Calu3 (cell line): ENCODE measurements at places on chromosomes 1 and 21.

- DNase-seq: no peak
These were observed 21.2 kb upstream of the TSPAN1 start for GRCh38 chr1:46153732-46154131.

- no peak for DNase-seq
These were observed 557.5 kb upstream of the PTBP2 start for GRCh38 chr1:96164053-96164452.

GRCh38 chr1:66641891-66642473 is 108.0 kb downstream of the SGIP1 start:
- no peak for DNase-seq

- DNase-seq: no peak
These were observed 7.1 kb upstream of the ATP13A2 start for GRCh38 chr1:17018849-17019248.

GRCh38 chr1:67816506-67816905 is 16.8 kb downstream of the GNG12 start:
- DNase-seq: no peak

- no peak for DNase-seq
These were observed 56.4 kb downstream of the SLC19A1 start for GRCh38 chr21:45485686-45486442.

- no peak for DNase-seq
These were observed 30.8 kb upstream of the DMBX1 start for GRCh38 chr1:46458846-46459245.

DNA sequence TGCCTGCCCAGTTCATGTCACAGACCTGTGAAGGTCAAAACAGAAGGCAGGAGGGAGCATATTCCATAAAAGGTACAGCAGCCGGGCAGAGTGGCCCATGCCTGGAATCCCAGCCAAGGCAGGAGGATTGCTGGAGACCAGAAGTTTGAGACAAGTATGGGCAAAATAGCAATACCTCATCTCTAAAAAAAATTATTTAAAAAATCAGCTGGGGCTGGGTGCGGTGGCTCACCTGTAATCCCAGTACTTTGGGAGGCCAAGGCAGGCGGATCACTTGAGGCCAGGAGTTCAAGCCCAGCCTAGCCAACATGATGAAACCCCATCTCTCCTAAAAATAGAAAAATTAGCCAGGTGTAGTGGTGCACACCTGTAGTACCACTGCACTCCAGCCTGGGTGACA is 64.5 kb downstream of the RUNX3 start:
- no peak for DNase-seq

GRCh38 chr1:66364578-66365391 is 169.2 kb upstream of the SGIP1 start:
- DNase-seq: no peak

DNA sequence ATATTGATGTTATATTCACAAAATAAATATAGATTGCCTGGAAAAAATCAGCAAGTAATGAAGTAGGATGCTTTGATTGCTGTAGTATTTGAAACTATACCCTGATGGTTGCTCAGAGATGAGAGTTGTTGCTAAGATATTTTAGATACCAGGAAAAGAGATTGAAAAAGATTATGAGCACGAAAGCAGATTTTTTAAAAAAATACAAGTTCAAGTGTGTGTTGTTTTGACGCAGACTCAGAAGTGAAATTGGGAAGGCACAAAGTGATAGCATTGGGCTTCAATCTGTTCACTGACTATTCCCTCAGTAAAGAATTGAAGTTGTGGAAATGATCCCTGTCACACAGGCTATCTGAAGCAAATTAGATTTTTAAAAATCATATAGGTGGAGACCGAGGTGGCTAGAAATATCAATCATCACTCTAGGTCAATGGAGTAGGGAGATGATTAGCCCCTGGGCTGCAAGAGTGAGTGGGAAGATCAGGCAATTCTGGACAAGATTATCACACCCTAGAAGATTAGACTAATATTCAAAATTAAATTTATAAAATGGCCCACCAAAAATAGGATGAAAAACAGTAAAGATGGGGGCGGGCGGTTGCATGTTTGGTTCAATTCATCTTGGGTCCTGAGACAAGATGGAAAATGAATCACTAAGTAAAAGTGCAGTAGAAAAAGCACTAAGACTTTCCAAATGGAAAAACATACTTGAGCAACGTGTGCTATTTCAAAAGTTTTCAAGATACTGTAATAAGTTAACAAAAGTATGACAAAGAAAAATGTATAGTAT is 41.5 kb upstream of the LRRC8D start:
- DNase-seq: no peak

GRCh38 chr1:186865253-186865652 is 36.5 kb downstream of the PLA2G4A start:
- no peak for DNase-seq

DNA sequence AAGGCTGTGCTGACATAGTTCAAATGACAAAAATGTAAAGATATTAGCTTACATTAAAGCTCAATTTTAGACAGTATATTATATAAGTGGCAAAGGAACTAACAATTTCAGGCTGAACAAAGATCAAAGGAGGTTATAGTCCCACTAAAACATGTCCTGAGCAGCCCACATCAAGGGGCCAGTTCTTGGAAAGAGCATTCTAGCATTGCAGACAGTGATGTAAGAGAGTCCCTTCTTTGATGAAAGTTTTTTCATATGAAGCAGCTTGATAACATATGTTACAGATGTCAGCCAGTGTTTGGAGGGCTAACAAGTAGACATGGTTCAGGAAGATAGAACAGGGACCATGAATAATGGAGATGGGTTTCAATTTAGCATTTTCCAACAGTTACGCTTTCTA is 301.7 kb downstream of the NTNG1 start:
- no peak for DNase-seq

DNA sequence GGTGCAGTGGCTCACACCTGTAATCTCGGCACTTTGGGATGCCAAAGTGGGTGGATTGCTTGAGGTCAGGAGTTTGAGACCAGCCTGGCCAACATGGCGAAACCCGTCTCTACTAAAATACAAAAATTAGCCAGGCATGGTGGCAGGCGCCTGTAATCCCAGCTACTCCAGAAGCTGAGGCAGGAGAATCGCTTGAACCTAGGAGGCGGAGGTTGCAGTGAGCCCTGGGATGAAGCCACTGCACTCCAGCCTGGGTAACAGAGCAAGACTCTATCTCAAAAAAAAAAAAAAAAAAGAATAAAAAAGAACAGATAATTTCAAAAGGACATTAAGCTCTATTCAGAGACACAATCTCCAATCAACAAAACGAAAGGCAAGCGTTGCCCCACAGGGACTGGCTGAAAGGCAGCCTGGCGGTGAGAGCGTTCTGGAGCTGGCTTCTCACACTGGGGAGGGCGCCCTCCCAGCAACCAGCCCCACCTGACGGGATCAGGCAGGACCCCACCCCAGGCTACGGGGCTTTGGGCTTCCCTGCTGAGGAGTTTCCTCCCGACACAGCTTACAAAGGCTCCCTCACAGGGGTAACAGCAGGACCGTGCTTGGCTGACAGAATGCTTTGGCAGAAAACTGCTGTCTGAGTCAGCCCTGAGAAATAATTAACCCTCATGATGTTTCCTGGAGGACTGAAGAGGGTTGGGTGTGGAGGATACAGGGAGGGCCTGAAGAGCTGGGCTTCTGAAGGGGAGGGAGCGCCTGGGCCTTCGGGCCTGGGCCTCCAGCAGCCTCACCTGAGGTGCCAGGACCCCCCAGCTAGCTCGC is 31.1 kb upstream of the SRP9 start:
- DNase-seq: peak; percentile 81

DNA sequence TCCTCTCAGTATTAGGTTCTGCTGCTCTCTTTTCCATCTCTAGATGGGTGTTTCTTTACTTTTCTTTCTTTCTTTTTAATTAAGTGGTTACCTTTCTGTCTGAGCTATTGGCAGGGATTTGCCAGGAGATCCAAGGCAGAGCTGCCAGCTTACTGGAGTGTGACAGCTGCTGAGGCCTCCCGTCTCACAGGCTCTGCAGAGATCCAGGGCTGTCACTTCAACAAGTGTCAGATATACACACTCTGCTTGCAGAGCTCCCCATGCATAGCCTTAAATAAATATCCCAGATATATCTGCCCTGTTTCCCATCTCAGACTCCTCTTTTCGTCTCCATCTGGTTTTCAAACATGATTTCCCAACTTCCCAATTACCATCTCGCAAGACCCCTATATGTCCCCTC is 124.3 kb downstream of the NOS1AP start:
- no peak for DNase-seq

DNA sequence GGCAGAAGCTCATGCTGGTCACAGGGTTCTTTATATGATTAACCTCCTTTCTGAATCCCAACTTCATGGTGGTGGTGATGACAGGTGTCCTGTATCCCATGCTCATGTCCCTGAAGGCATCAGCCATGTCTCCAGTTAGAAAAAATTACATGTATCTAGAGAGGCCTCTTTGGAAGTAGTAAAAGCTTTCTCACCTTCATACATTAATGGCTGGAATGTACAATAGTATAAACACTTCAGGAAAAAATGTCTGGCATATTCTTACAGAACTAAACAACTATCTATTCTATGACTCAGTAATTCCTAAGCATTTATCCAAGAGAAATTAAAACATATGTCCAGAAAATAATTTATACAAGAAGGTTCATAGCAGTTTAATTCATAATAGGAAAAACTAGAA is 34.0 kb downstream of the ADAM30 start:
- DNase-seq: no peak

GRCh38 chr21:17930093-17930492 is 110.9 kb upstream of the C21orf91 start:
- no peak for DNase-seq

GRCh38 chr21:45876381-45877170 is 105.0 kb upstream of the COL6A1 start:
- no peak for DNase-seq

DNA sequence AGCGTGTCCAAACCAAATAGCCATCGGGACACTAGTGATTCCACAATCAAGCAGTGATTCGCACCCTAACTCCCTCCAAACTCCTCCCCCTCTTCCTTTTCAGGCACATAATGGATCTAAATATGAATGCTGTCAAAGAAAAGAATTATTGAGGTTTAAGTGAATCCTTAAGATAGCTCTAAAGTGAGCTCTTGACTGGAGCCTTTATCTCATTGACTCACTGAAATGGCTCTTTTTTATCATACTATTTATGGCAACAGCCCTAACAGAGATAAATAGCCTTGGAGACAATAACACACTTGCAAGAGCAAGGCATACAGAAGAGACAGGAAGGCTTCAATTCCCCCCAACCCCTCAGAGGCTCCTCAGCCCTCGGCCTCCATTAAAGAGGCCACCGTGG is 143.3 kb downstream of the PLXNA2 start:
- no peak for DNase-seq

GRCh38 chr1:225458222-225458631 is 30.4 kb upstream of the LBR start:
- DNase-seq: no peak

DNA sequence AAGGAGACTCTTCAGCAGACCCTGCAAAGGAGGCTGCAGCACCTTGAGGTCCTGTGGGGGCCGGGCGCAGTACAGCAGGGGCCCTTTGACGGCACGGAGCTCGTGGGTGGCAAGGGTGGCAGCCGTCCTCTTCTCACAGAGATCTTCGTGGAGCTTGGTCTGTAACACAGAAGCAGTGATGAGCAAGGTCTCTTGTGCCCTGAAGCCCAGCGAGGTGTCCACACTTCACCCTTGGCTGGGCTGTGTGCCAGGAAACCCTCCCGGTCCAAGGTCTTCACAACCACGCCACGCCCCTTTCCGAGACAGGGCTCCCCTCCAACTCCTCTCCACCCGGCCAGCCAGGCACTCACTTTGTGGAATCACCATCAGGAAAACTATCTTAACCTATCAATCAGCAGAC is 11.3 kb downstream of the LRRC47 start:
- DNase-seq: no peak

DNA sequence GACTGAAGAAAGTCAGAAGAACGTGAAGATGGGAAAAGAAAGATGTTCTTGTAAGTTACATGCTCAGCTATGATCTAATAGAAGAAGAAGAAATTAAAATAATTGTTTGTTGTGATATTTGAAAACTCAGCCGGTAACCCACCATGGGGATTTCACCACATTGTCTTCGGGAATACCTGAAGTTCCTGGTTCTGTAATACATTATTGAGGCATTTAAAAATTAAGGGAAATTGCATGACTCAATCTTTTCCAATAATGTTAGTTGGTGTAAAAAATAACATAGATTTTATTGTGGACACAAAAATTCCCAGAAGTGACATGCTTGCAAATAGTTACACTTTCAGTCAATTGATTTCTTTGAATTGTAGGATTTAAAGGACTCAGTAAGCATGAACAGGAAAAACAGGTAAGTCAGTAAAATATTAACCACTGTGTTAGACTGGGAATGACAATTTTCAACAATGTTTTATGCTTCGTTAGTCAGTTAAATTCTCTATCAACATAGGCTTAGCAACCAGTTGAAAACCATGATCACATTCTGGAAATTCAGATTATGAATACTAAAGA is 745.1 kb downstream of the LTN1 start:
- DNase-seq: no peak

DNA sequence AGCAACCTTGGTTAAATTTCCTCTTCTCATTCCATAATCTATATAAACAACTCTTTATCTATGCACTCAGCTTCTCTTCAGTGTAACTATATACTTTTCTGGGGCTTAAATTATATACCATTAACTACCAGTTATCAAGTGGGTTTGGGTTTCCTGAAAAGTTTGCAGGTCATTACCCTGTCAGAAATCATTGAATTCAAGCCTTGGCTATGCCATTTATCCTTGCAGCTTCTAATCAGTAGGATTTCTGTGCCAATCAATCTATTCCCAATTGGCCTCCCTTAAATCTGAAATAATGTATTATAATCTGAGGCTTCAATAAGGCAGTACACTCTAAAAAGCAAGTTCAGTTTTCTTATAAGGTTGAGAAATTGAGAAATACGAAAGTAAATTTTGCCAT is 466.5 kb downstream of the NCAM2 start:
- no peak for DNase-seq

DNA sequence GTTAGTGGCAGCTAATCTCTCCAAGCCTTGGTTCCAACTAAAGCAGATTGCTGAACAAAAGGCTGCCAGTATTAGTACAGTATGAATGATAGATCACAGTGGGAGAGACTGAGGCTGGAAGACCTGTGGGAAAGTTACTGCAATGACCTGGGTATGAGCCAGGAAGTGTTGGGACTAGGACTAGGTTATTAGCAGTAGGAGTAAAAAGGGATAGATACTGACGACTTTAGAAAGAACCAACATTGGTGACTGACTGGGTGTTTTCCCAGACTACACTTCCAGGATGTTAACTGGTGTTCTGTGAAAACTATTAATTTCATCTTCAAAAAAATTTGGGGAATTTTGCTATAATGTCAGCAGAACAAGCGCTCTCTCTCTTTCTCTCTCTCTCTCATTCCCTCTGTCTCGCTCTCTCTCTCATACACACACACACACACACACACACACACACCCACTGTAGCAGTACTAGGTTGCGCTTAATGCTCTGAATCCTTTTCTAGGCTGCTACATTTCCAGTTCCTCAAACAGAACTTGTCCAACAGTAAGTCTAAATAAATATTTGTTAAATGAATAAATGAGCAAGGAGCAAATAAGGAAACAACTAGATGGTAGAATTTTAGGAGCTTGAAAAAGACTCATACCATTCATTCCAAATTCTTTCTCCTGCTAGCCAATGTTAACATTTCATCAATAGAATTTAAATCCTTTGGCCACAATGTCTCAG is 47.6 kb upstream of the RGS8 start:
- no peak for DNase-seq

- no peak for DNase-seq
These were observed 34.4 kb downstream of the TRIM67 start for GRCh38 chr1:231196307-231196706.

- no peak for DNase-seq
These were observed 118.8 kb downstream of the HUNK start for GRCh38 chr21:31991356-31992331.

GRCh38 chr1:216805953-216806352 is 82.7 kb upstream of the ESRRG start:
- no peak for DNase-seq
